ENCODE measurements at places on chromosomes 3 and 15.
A peak's percentile ranks its signal among the peaks of the same experiment; 100 is the strongest.

DNA sequence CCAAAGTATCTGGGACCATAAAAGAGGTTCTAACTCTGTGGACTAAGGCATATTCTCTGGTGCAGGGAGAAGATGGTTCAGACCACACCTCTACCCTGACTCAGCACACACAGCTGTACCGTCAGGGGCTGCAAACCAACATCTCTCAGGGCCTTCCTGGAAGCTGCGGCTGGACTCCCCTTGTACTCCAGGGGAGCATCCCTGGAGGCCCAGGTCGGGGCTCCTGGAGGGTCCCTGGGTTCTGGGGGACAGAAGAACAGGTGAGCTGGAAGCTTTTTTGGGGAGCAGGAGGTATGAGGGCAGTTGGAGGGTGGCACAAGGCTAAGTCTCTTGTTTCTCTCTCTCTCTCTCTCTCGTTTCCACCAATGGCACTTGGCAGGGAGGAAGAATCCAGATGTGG lies 60.5 kb downstream of the LINGO1 start:
- DNase-seq: no peak

GRCh38 chr3:18111796-18112232 lies 313.3 kb downstream of the SATB1 start:
- no peak for DNase-seq

GRCh38 chr3:43883729-43884396 lies 193.1 kb downstream of the ABHD5 start:
- DNase-seq: no peak

- no peak for DNase-seq
These were observed 5.4 kb upstream of the ACSBG1 start for GRCh38 chr15:78239811-78240210.

DNA sequence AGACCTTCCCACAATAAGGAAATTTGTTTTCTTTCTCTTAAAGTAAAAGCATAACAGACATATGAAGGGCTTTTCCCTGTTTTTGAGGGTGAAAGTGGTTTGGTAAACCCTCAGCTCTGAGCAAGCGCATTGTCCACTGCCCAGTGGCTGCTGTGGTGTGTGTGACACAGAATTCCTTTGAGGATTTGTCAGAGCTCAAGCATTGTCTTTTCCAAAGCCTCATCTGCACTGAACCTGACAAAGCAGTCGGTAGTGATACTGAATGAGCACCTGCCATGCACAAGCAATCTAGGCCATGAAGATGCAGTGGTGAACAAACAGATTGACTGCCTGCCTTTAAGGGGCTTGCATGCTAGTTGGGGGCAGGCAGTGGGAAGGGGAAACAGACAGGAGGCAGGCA lies 128.3 kb downstream of the PLCL2 start:
- DNase-seq: no peak

DNA sequence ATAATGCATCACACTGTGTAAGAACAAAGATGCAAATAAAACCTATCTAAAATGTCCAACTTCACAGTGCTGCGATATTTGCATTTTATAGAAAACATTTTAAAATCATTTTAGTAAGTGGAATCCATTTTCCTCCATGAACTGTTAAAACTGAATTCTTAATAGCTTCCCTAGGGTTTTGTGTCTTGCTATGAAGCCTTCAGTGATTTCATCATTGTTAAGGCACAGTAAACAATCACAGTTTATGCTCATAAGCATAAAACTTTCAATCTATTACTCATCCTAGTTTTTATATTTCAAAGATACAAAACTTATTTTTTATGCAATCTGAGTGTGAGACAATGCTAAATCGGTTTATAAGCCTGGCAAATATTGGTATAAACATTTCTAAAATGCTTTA lies 509.7 kb downstream of the TUSC7 start:
- DNase-seq: no peak

- DNase-seq: peak; percentile 40
These were observed 103.3 kb downstream of the SNRK start for GRCh38 chr3:43389388-43390254.

GRCh38 chr3:142706321-142707127 lies 17.3 kb upstream of the TRPC1 start:
- no peak for DNase-seq

DNA sequence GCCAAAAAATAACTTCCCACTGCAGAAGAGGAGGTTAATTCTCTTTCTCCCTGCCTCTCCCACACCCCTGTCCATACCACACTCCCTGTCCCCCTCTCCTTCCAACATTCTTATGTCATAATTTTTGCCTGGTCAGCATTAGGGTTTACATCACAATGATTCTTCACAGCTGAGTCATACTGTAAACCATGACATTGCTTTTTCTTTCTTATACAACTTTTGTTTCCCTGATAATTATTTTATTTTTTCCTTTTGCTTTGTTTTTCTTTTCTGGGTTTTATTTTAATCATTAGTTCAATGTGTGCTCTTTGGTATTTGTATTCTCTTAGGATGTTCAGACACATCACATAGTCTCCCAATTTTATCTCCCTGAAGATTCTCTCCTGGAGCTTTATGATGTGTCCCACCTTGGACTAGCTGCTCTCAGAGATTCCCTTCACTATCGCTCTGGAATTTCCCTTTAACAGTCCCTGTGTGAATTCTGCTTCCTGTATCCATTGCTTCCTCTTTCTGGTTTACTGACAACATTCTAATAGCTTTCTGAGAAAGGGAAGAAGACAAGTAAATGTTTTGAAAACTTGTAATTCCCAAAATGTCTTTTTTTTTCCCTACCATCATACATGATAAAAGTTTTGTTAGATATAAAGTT lies 70.7 kb downstream of the SOX2 start:
- DNase-seq: no peak

DNA sequence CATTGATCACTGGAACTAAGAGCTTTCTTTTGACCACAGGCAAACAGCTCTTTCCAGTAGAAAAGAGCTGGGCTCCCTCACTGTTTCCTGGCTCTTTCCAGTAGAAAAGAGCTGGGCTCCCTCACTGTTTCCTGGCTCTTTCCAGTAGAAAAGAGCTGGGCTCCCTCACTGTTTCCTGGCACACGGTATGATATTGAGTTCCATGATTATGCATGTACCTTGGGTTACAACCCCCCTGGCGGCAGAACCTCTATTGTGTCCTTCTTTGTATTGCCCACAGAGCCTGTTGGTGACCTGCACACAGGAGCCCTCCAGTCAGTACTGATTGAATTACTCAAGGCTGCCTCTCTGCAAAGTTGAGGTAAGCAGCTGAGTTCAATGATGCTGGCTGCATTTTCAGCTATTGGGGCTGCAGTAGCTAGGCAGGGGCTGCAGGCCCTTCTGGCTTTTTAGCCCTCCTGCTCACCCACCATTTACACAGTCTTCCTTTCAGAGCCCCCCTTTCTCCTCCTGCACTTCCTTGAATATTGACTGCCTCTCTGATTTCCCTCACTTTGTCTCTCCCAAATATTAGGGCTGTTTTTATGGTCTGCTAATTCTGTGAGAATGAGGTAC lies 10.2 kb downstream of the ACKR2 start:
- DNase-seq: no peak

DNA sequence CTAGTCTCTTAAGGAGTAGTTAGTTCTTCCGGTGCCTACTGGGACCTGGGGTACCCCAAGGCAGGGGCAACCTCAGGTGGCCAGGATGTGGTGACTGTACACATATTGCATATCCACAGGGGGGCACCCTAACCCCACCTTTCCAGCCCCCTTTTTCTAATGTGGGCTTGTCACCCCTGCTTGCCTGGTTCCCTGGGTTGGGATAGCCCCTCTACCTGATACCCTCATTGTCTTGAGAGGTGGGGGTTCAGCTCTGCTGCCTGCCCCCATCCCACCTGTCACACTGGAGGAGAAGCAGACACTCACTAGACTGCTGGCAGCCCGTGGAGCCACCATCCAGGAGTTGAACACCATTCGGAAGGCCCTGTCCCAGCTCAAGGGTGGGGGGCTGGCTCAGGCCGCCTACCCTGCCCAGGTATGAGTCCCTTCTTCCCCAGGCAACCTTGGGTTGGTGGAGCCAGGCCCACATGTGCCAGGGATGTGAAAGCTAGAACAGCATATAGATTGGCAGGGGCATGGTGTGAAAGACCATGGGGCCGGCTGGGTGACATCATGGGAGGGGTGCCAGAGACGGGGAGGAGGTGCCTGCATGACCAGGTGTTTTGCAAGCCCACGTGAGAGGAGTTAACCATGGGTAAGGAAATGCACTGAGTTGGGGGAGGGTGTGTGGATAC lies 4.0 kb downstream of the GLYCTK start:
- no peak for DNase-seq

DNA sequence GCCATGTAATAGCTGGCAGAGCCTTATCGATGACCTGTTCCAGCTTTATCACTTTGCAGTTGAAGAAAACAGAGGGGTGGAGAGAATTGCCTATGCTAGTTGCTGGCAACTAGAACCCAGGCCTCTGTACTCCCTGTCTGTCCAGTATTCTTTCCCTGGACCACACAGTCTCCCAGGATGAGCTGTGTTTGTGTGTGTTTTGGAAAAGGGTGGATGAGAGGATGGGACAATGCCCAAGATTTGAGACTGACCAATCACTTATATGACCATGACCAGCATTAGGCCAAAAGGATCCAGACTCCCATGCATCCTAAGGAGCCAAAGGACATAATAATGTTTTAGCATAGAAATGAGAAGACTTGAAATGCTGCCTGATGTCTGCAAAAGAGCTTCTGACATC lies 102.6 kb downstream of the CD200R1L start:
- DNase-seq: no peak

DNA sequence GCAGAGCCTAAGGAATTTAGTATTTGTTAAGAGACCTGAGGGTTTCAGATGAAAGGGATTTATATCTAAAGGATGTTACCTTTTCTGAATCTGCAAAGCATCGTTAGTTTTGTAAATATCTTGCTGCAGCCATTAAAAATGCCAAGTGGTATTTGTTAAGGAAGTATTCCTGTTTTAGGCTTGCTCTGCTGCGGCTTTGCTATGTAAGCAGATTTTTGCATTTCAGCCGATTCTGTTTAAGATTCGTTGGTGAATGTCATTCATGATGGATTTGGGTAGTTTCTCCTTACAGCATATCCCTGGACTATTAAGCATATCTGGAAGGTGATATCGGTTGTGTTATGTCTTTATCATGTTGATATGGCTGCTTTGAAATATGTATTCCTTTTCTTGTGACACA lies 1.0 kb downstream of the USP8 start:
- no peak for DNase-seq

- DNase-seq: no peak
These were observed 26.8 kb downstream of the PAQR5 start for GRCh38 chr15:69325456-69325971.

GRCh38 chr3:156303001-156303707 lies 182.8 kb downstream of the KCNAB1 start:
- no peak for DNase-seq

- DNase-seq: no peak
These were observed 519.2 kb downstream of the NAALADL2 start for GRCh38 chr3:175378348-175378747.

DNA sequence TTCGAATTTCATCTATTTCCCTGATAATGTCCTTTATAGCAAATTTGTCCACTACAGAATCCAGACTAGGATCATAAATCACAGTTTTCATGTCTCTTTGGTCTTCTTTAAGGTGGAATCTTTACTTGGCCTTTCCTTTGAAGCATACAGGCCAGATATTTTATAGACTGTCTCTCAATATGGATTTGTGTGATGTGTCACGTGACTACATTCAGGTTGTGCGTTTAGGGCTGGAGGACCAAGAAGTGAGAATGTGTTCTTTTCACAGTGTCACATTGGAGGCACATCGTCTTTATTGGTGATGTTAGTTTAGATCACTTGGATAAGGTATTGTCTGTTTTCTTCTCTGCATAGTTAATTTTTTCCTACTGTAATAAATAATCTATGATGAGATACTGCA lies 232.9 kb downstream of the MEIS2 start:
- no peak for DNase-seq

DNA sequence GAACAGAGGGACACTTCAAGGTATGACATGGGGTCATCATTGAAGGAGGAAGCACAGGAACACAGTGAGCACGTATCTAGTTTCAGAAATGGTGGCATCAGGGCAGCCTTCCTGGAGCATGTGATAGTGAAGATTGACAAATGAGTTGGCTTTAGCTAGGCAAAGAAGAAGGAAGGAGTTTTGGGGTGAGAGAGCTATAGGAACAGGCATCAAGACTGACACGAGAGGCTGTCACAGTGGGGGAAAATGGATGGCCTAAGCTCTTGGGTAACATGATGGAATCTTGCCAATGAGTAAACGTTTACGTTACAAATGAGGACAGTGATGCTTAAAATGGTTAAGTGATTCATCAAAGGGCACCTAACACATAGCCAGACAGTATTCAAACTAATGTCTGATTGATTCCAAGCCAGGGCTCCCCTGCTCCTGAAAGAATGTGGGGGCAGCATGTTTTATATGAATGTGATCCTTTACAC lies 23.1 kb upstream of the GPR171 start:
- DNase-seq: no peak

Data from stimulated activated CD8-positive, alpha-beta memory T cell treated with anti-CD3 and anti-CD28 coated beads, Interleukin-4, amount 100 ng/mL, for 24 hours (primary cell).